NCI-H345 (cell line): ENCODE measurements at places on chromosomes 12 and 14.

- DNase-seq, result no peak
Measured at GRCh38 chr12:29733060-29733459, 50.7 kb downstream of the TMTC1 start.

DNA sequence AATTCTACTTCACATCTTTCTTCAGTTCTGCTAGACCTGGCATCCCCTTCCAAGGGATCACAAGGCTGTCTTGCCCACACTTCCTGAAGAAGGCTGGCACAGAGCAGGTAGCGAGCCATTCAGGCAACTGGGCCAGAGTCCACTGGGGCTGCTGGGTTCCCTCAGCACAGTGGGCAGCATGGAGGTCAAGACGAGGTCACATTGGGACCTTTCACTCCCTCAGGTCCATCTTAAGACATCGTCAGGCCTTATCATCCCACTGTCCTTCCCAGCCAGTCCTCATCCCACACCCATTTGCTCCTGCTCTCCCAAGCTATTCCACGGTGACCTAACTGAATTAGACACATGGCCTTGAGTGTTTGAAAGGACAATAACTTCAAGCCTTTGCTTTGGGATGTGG lies 143.1 kb upstream of the HIF1A start:
- no peak for DNase-seq

- no peak for DNase-seq
Measured at GRCh38 chr12:116765271-116765670, 27.2 kb downstream of the RNFT2 start.

GRCh38 chr14:94481468-94482131 lies 5.6 kb upstream of the SERPINA9 start:
- DNase-seq, result no peak

DNA sequence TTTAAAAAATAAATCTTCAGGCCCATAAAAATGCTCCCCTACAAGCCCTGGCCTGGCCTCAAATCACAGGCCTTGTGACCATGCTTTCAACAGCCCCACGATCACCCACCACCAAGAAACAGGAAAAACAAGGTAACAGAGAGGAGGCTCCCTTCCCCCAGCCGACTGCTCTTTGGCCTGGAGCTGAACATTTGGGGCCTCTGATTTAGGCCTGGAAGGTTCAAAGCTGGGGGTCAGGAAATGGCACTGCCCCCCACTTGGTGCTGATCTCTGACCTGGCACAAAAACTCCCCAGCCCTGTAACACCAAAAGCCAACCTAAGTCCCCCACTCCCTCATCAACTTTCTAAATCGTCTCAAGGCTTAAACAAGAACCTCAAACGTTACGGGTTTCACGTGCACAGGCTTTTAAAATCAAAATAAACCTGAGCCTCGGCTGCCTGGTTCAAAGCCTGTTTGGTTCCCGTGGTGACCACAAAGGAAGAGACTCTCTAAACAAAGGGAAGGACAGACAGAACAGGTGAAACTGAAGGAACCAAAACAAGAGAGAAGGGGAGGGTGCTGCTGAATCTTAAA lies 9.0 kb downstream of the ACTN1 start:
- no peak for DNase-seq

DNA sequence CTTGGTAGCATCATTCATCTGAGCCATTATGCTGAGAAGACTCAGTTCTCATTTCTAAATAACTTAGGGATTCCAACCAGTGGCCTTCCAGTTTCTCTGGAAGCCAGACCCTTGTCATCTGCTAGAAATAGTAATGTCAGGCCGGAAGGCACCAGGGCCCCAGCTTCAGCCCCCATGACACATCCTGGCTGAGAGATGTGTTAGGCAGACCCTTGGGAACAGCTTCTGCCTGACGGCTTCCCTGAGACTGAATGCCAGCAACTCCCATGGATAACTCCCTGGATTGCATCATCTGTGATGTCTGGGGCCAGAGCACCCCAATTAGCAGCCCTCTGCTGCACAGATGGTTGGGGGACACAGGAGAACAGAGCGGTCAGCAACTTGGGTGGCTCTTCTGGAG lies 583.5 kb upstream of the TBX3 start:
- DNase-seq, result no peak

- peak; percentile 95 for DNase-seq
Measured at GRCh38 chr14:89139404-89140247, 277.4 kb downstream of the FOXN3 start.

DNA sequence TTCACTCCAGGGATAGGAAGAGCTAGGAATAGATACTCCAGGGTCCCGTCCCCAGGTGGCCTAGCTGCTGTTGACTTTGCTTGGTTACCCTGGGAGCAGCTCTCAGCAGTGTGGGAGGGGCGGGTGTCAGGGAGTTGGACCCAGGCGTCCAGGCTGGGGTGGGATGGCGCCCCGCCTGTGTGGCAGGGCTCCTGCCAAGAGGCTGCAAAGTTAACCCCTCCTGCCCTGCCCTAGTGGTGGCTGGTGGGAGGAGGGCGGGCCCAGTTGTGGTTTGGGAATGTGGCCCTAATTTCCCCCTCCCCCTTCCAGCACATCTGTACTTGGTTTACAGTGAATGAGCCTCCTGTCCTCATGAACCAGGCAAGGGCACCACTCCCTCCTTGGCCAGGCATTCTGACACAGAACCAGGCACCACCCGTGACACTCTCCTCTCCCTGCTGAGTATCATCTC lies 1.7 kb upstream of the RARG start:
- no peak for DNase-seq

DNA sequence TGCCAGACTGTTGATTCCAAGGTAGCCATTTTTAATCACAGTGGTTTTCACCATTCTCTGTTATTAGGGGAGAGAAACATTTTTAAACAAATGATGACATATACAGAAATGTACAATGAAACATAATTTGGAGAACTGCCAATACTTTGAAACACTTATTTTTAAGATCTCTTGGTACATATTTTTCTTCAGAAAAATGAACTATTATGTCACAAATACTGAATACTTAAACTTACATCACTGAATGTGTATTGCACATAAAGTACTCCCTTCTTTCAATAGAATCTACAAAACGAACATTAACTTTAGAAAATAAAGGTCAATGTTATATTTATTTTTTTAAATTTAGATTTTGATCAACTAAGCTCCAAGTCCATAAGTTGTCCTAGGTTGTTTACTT lies 71.7 kb upstream of the CPNE8 start:
- no peak for DNase-seq

- DNase-seq, result peak; percentile 88
Measured at GRCh38 chr12:95731519-95731958, 59.0 kb downstream of the NTN4 start.

DNA sequence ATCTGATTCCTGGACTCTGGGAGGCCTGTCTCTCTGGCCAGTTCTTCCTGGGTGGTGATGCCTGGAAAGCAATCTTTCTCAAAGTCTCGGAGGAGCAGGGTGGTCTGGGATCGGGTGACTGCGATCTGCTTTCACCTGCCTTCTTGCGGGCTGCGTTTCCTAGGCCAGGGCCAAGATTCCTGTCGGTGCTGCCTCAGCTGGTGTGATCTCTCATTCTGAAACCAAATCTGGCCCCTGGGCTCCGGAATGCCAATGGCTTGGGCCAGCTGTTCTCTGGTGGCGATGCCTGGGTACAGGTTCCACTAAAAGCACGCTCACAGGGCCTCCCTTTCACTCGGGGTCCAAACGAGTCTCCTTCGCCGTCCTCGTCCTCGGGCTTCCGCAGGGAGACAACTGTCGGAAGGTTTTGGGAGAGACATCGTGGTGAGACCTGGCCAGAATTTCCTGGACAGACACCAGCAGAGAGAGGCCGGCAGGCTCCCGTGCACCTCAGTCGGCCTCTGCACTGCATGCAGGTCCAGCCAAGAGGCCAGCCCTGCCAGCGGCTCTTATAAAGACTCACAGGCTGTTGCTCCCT lies 187.1 kb downstream of the ALG10 start:
- DNase-seq, result no peak

DNA sequence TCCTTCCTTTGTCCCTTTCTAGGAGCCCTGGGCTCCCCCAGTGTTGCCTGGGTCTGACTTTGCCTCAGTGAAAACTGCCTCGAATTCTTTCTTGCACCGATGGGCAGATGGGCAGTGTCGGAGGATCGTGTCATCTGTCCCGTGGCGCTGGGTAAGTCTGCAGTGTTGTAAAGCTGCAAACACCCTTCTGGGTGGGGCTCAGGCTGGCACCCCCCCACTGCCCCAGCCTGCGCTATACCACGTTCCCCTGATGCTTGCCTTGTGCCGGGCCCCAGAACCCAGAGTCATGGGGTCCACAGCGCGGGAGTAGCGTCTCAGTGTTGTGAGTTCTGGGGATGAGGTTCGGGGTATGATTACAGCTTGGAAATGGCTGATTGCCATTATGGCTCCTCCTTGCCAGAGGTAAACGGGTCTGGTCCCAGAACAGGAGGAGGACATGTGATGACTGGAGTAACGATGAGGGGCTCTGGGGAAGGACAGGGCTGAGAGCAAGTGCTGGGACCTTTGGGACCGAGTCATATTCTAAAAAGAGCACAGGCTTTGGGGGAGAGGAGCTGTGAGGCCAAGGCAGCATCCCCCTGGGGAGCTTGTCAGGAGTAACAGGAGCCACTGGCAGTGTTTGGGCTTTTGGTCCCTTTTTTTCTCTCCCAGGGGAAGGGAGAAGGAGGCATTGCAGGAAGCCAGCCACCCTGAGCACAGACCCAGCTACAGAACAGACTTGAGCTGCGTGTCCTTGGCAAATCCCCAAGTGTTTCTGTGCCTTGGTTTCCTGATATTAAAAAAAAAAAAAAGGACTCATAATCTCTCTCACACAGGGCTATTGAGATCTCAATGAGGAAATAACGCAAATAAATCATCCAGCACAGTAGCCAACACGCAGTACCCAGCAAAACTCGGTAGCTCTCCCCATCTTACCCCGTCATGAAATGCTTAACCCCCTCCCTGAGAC lies 4.3 kb downstream of the RTL1 start:
- peak; percentile 64 for DNase-seq

- DNase-seq, result no peak
Measured at GRCh38 chr14:88256997-88257950, 65.8 kb downstream of the KCNK10 start.

DNA sequence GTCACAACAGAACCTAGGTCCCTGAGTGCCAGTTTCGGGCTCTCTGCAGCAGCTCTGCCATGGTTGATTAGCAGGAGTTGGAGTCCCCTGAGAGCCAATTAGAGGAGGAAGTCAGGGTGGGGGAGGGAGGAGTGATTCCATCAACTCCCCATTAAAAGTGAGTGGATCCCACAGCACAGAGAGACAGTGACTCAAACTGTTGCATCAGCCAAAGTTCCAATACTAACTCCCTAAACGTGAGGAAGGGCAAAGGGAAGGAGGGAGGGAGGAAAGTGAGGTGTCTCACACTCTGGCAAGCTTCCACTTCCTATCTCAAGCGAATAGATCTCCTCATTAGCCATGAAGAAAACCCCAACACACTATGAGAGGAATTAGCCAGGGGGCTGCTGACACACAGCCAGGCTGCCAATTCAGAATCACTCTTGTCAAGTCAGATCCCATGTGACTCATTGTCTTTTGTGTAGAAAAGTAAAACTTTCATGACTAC lies 23.6 kb downstream of the OR11H4 start:
- no peak for DNase-seq

DNA sequence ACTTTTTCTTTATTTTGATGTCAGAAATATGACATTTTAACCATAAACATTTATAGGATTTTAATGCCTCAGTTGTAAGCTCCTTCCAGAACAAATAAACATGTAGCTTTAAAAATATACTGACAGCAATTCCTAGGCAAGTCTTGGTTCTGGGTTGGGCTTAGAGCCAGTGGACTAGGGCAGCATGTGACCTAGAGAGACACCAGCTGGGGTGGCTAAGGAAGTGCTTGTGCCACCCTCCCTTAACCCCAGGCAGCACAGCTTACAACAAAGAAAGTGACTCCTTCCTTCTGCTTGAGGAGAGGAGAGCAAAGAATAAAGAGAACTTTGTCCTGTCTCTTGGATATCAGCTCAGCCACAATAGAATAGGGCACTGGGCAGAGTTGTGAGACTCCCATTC lies 61.6 kb upstream of the KTN1 start:
- no peak for DNase-seq

GRCh38 chr12:39443929-39444209 lies 949 bp upstream of the KIF21A start:
- DNase-seq, result no peak

- DNase-seq, result peak; percentile 69
Measured at GRCh38 chr14:35347323-35348043, 55.3 kb downstream of the PSMA6 start.

- DNase-seq, result no peak
Measured at GRCh38 chr14:101286271-101287018, 274.9 kb upstream of the DIO3 start.

DNA sequence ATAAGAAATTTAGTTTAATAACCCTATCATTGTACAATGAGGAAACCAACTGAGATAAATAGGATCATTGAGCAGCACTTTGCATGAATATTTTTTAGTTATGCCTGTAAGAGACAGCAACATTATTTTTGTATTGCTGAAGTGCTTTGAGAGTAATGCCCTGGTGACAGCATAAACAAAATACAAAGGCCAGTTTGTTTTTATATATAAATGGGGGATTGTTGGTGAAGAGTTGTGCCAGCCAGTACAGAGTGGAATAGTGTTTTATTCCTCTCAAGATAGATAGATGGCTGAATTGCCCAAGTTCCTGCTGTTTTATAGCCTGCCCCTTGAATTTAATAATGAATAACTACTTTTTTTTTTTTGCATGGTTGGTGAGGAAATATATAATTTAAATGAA lies 101.8 kb downstream of the CNTN1 start:
- DNase-seq, result no peak

- no peak for DNase-seq
Measured at GRCh38 chr12:109582636-109583035, 9.0 kb downstream of the MVK start.

GRCh38 chr12:81668475-81668874 lies 90.7 kb downstream of the PPFIA2 start:
- no peak for DNase-seq

DNA sequence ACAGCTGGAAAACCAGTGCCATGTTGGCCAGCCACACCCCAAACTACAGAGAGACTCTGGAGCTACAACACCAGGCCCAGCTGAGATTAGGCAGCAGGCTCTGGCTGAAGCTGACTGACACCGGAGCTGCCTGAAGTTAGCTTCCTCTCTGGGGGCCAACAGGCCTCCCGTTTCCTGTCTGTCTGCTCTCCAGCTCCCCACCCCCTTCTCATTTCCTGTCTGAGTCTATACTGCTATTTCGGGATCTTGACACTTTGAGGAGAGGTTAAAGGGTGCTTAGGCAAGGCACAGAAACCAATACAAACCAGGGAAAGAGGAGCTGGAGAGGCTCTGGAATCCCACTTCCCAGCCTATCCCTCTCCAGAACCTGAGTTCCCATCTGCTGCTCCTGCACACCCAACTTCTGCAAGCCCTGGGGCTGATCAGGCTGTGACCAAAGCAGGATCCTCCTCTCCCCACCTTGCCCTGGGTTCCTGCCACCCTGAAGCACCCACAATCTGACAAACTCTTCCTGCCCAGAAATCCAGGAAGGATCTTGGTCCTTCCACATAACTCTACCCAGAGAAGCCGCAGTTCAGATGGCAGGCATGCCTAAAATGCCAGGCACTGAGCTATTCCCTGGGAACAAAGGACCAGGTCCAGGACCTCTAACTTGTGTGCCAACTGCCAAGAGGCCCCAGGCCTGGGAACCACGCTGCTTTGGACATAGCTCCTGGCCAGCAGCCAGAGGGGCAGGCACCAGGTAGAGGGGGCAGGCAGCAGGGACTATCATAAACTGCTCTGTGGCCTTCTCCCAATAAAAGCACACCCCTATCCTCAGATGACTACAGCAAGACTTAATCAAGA lies 39.9 kb downstream of the PRPF40B start:
- no peak for DNase-seq
